ENCODE measurements at places on chromosomes 6 and 20.

DNA sequence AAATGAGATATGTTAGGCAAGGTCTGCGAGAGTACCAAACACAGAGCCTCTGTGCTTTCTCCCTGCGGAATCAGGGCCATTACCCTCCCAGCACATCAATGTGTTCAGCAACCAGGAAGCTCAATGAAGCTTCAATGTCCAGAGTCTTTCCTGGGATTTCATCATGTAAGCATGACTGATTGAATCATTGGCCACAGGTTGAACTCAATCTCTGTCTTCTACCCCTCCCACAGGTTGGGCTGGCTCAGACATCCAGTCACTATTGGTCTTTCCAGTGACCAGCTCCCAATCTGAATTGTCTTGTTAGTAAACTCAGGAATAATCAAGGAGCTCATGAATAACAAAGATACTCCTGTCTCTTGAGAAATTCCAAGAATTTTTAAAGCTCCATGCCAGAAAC is 2.7 kb upstream of the DTD1 start:
- no peaks in the 10 kb centered on the region for H3K36me3 ChIP-seq
- H3K4me3 ChIP-seq = no peak overlapping the region
- H3K27ac ChIP-seq = no peak overlapping the region
- H3K4me1 ChIP-seq = peaks cover 21% of the 10 kb centered on the region
- peaks cover 13% of the 10 kb centered on the region for H3K27me3 ChIP-seq

- no peak overlapping the region for H3K27ac ChIP-seq
- no peak overlapping the region for H3K4me3 ChIP-seq
- H3K27me3 ChIP-seq = no peaks in the 10 kb centered on the region
- DNase-seq = no peak
- no peaks in the 10 kb centered on the region for H3K4me1 ChIP-seq
Measured at GRCh38 chr6:47007657-47008396, 34.3 kb downstream of the ADGRF1 start.

DNA sequence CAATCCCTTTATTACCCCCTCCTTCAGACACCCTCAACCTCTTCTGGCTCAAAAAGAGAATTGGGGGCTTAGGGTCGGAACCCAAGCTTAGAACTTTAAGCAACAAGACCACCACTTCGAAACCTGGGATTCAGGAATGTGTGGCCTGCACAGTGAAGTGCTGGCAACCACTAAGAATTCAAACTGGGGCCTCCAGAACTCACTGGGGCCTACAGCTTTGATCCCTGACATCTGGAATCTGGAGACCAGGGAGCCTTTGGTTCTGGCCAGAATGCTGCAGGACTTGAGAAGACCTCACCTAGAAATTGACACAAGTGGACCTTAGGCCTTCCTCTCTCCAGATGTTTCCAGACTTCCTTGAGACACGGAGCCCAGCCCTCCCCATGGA is 2.2 kb downstream of the TNF start:
- peaks cover 77% of the 10 kb centered on the region for H3K4me1 ChIP-seq
- no peak for DNase-seq
- peak overlapping the region; percentile 92 for H3K4me3 ChIP-seq
- H3K36me3 ChIP-seq = peaks cover 61% of the 10 kb centered on the region
- peaks cover 4% of the 10 kb centered on the region for H3K27me3 ChIP-seq

DNA sequence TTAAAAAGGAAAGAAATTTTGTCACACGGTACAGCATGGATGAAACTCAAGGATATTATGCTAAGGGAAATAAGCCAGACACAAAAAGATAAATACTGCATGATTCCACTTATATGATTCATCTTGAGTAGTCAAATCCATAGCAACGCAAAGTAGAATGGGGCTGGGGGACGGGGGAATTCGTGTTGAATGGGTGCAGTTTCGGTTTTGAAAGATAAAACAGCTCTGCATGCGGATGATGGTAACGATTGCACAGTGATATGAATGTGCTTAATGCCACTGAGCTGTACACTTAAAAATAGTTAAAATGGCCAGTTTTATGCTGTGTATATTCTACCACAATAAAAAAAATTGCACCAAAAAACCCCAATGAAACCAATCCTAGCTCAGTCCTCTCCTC is 52.9 kb upstream of the SIRPA start:
- no peaks in the 10 kb centered on the region for H3K36me3 ChIP-seq
- no peak for DNase-seq
- peaks cover 9% of the 10 kb centered on the region for H3K4me1 ChIP-seq
- no peaks in the 10 kb centered on the region for H3K27me3 ChIP-seq
- H3K27ac ChIP-seq = no peak overlapping the region
